ENCODE measurements at places on chromosomes 1 and 21.

DNA sequence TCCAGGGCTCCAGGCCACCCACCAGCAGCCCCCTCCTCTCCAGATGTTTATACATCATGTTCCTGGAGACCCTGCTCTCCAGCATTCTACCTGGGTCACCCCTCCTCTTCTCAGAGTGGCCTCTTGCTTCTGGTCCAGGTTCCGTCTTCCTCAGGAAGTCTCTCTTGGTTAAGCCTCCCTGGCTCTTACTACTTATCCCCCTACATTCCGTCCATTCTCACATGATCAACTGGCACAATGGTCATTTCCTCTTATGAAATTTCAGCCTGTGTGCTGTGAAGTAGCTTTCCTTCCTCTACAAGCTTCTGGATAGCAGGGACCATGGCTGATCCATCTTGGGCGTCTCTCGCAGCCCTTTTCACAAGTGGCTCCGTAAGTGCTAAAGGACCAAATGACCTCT lies 33.9 kb upstream of the ATP2B4 start:
- no peak for DNase-seq

GRCh38 chr21:14526199-14526598 lies 19.9 kb downstream of the SAMSN1 start:
- DNase-seq, result no peak

- no peak for DNase-seq
Measured at GRCh38 chr1:225684741-225685140, 31.8 kb upstream of the ENAH start.

DNA sequence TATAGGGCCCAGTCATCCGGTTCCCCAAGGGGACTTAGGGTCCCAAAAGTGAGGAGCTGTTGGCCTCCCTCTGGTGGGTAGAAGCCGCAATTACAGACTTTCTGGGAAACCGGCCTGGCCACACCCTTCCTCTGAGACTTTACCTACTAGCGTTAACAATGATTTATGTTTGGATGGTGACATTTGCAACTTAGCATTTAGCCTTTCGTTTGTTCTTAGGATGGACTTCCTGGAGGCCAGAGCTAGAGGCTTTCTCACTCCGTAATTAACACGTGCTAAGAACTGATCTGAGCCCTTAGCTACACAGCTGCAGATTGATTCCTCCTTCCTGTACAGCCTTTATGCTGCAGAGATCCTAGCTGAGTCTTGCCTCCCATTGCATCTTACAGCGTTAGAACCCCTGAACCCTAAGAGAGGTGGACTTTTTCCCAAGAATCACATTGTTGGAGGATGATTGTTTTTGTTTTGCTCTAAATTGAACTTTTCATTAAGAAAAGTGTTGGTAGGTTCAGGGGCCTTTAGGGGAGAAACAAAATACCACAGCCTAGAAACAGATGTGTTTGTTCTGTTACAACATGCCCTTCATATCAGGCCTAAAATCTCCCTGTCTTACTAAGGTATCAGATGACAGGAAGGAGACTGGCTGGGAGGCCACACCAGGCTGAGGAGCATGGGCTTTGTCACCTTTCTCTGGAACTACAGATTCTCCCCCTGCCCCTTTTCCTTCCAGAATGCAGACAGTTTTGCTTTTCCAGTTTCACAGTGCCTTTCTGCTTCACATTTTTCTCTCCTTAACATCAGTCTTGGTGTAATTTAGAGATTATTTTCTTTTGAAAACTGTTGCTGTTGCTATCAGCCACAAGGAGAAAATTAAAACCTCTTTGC lies 1.9 kb downstream of the S100A11 start:
- DNase-seq, result peak; percentile 82

- DNase-seq, result no peak
Measured at GRCh38 chr1:94754570-94754969, 65.6 kb upstream of the SLC44A3 start.

GRCh38 chr1:9240914-9241820 lies 6.6 kb downstream of the H6PD start:
- DNase-seq, result no peak

DNA sequence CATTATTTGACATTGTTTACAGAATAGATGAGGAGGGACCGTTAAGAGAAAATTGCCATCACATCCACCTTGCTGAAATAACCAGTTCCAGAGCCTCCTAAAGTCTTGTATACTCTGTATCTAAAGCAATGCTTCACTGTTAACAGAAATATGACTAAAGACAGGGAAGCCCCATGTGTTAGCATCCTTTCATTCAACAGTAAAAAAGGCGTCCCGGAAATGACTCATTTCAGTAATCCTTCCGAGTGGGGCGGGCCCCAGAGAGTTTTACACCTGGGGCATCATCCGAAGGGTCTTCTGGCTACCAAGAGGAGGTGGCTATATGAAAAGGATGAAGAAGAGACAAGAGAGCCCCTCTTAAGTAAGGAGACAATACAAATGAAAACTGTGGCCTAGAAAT lies 227.2 kb downstream of the SLC45A1 start:
- no peak for DNase-seq

- DNase-seq, result no peak
Measured at GRCh38 chr1:157739229-157739901, 37.6 kb downstream of the FCRL2 start.

DNA sequence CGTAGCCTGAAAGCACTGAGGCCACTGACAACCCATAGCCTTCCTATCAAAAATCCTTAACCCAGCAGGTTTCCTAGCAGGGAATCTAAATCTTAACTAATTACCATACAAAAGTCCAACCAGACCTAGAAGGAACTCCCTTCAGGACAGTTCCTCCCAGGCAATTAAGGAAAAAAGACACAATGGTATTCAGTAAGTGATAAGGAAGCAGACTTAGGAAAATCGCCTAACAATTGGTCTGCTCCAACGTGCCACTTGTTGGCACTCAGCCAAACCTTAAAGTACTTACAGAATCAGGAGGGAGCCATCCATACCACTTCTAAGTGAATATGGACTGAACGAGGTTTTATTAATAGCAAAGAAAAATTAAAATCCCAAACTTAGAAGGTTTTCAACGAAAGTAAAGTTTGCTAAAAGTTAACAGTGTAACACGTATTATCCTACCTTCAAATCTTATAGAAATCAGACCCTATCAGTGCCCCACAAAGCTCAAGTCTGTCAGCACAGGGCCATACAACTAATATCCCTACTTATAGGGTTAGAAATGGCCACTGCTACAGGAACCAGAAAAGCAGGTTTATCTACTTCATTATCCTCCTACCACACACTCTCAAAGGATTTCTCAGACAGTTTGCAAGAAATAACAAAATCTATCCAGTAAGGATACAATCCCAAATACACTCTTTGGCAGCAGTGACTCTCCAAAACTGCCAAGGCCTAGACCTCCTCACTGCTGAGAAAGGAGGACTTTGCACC lies 29.0 kb downstream of the SPATA6 start:
- no peak for DNase-seq

DNA sequence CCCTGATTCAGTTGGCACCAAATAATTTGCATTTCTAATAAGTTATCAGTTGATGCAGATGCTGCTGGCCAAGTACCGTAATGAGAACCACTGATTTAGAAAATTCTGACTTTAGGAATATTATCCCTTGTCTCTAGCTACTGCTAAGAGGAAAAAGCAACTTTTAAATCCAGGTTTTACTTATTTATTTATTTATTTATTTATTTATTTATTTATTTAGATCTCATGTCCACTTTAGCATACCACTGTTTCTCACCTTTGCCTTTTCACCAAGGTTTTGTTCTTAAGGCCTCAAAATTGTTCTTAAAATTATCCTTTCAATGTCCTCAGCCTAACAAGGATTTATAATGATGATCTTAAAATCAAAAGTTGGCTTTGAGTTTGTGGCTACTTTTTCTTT lies 8.7 kb upstream of the CYYR1 start:
- no peak for DNase-seq
